Left colon (tissue), 2 donors: ENCODE measurements at places on chromosomes 1 and 21. TPM values are rescaled to one million over a fixed set of nuclear protein-coding genes. Genes with fewer than 3 reads are reported as not detected.

DNA sequence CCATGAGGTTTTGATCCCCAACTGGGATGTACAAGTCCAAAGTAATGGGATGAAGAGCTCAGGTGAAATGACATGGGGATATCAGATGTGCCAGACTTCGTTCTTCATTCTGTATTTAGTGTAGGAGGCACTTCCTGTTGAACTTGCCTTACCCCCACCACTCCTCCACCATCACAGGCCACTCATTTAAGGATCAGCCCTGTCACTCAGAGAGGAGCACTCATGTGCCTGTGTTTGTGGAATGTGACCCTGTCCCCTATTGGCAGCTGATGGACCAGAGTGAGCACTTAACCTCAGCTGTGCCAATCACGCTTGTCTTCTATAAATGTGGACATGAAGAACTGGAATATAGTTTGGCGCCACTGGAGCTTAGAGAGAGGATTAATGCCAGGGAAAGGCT is 91.4 kb upstream of the CTTNBP2NL start:
- no peak for DNase-seq

DNA sequence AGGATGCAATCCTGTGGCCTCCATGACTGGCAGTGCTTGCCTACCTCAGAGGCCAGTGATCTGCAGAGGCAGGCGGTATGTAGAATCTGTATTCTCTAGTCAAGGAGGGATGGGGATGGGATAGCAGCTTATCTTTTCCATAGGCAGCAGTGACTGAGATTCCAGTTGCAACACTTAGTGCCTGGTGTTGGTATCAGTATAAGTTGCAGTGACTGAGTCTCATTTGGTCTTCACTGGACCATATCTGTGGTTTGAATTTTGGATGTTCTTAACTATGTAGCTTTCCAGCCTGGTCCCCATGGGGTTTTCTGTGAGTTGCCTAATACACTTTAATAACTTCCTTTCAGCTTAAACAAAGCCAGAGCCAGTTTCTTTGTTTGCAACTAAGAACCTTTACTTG is 16.5 kb downstream of the DYRK1A start:
- DNase-seq, result no peak

- DNase-seq, result no peak
Measured at GRCh38 chr1:229094476-229095311, 176.2 kb upstream of the RAB4A start.

- DNase-seq, result no peak
Measured at GRCh38 chr1:971751-972506, 5.6 kb downstream of the PLEKHN1 start.

- no peak for DNase-seq
Measured at GRCh38 chr21:31394309-31394708, 50.2 kb upstream of the TIAM1 start.

- DNase-seq, result no peak
Measured at GRCh38 chr1:201617157-201617556, 78.2 kb downstream of the NAV1 start.

DNA sequence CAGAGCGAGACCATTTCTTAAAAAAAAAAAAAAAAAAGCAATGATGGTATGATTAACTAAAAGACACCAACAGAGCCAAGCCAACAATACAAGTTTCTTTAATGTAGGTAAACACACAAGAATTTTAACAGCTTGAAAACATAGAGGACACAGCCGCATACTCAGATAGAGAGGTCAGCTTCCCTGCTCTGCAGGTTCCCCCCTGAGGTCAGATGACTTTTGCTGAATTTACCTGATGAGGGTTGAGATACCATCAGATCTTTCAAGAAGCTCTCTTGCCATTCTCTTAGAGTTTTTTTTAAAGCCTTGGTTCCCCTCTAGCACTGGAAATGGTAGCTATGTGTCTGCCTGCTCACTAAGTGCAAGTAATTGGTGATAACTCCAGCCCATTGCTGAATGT is 31.1 kb downstream of the BCAS2 start:
- DNase-seq, result no peak

GRCh38 chr1:109931189-109931731 is 20.6 kb downstream of the CSF1 start:
- peak; percentile 73 for DNase-seq

- DNase-seq, result no peak
Measured at GRCh38 chr1:114554577-114554976, 26.8 kb downstream of the BCAS2 start.

DNA sequence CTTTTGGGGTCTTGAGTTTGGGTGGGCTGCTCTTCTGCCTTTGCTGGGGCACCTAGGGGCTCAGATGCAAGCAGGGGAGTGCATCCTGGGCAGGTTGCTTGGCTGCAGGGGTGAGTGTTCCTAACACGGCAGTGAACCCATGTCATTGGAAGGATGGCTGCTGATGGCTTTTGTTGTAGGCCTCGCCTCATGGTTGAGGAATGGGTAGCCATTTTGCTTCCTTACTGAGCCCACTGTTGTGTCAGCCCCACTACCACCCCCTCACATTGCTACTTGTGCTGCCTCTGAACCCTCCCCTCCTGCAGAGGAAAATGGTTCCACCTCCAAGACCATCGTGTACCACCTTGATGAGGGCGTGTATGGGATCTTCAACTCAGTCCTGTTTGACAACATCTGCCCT is 16.8 kb downstream of the AZIN2 start:
- no peak for DNase-seq

DNA sequence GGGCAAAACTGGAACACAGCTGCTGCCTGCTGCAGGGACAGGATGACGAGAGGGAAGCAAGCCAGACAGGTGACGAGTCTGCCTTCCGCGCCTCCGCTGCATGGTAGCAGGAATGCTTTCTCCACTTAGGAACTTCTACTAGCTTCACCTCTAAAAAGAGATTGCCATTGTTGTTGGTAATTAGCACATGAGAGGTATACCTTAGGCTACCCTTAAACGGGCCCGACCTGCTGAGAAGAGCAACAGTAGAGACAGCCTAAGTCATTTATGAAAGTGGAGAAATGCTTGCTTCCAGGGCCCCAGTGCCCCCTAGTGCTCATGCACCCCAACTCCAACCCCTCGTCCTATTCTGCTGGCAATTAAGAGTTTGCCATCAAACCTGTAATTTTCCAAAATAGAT is 96.9 kb upstream of the AKT3 start:
- DNase-seq, result no peak

DNA sequence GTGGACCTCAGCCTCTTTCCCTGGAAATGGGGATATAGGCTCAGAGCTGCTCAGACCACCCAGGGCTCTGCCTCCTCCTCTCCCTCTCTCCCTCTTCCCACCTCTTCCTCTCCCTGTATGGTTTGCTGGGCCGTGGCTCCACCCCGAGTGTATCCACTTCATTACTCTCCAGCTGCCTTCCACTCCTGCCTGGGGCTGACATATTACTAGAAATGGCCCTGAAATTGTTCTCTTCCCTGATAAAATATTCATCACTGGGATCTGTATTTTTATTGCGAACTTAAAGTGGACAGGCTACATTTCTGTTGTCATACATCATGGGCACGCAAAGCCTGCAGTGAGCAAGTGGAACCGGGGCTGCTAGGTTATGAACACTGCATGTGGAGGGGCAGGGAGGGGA is 225.0 kb downstream of the HHAT start:
- no peak for DNase-seq

GRCh38 chr1:204902671-204903070 is 32.0 kb downstream of the NFASC start:
- DNase-seq, result no peak

DNA sequence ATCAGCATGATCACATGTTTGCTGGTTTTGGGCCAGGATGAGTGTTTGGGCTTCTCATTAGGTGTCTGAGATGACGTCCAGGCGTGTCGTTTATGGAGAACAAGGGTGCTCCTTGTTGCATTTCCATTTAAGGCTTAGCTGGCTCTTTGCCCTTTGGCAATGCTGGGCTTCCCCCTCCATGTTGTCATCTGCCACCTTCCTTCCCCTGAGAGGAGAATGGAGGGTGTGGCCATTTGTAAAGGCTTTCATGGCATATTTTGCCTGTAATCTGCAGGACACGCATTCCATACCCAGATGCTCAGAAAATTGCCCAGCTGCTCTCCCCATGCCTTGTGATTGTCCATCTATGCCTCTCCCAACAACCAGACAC is 27.7 kb downstream of the PKP1 start:
- DNase-seq, result no peak

DNA sequence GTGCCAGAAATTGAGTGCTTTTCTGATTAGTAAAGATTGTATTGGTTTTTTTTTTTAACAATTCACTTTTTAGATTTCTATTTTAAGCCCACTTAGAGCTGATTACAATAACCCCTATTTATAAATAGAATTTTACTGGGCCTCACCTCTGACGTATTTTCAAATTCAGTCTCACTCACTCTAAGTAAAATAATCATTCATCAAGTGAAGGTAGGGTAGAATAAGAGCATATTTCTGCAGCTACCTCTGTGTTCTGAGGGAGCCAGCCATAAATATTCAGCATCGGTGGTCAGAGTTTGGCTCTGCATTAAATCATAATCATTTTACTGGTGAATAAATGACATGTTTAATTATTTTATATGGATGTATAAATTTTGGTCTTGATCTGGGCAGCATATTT is 95.8 kb upstream of the UBE2U start:
- no peak for DNase-seq

DNA sequence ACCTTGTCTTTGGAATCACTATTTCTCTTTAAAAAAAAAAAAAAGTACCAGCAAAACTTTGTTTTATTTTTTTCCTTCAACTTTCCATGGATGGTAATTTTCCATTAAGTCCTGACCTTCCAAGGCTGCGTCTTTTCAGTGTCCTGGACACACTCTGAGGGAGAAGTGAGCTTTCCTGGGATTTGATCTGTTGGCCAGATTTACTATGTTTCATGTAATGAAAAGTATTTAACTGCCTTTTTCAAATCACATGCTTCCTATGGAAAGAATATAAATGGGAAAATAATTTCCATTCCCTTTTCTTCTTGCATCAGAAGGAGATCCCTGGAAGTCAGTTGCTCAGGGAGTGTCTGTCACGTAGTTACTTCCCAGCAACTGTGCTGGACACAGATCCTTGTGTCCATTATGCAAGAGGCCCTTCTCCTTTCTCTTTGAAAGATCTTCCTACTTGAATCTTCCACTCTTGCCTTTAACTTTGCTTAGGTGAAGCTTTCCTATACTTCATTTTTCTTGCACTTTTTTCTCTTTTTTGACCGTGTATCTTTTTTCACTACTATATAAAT is 59.3 kb downstream of the CENPF start:
- DNase-seq, result no peak

GRCh38 chr1:178594133-178594532 is 81.2 kb downstream of the TEX35 start:
- DNase-seq, result no peak

DNA sequence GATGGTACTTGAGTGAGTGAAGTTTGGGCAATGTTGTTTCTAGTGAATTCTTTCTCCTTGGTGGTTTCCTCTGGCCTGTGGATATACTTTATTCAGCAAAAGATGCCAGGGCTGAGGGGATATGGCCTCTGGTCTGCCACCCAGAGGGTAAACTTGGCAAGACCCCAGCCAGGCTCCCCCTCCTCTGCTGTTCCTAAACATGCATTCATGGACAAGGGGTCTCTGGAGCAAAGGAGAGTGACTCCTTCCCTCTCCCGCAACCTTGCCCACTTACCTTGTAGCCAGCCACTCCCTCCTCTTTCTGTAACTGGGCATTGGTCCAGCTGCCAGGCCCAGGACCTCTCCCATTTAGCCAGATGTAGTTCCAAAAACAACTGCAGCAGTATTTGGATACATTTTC is 43.8 kb downstream of the RUNX3 start:
- no peak for DNase-seq

- no peak for DNase-seq
Measured at GRCh38 chr1:102550729-102551384, 554.1 kb upstream of the OLFM3 start.

- no peak for DNase-seq
Measured at GRCh38 chr1:48610628-48611542, 138.9 kb upstream of the SPATA6 start.

- DNase-seq, result no peak
Measured at GRCh38 chr1:216617081-216617875, 106.0 kb downstream of the ESRRG start.

- DNase-seq, result no peak
Measured at GRCh38 chr1:165355977-165356811, at the start of gene LMX1A. Gene LMX1A, minus strand, starts transcription at chr1:165356715. Its CDS starts 1,156 bp downstream, at chr1:165355559.

GRCh38 chr1:201015551-201016091 is 7.9 kb downstream of the KIF21B start:
- no peak for DNase-seq

DNA sequence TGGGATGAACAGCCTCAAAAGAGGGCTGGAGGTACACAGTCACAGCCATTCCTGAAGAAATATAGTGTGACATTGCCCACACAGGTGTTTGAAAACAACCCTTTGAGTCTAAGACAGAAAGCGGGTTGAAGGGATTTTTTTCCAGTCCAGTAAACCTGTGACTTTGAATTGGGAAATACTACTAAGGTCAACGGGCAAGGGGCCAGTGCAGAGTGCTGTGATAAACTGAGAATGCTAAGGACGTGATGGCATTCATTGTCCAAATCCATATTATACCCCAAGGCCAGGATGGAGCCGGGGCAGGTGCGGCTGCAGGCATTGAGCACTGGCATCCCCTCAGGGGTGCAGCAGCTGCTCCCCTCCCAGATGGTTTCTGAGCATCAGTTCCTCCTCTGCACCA is 36.6 kb downstream of the KIAA0040 start:
- no peak for DNase-seq

GRCh38 chr1:225828706-225829345 is 18.9 kb downstream of the EPHX1 start:
- peak; percentile 12 for DNase-seq

DNA sequence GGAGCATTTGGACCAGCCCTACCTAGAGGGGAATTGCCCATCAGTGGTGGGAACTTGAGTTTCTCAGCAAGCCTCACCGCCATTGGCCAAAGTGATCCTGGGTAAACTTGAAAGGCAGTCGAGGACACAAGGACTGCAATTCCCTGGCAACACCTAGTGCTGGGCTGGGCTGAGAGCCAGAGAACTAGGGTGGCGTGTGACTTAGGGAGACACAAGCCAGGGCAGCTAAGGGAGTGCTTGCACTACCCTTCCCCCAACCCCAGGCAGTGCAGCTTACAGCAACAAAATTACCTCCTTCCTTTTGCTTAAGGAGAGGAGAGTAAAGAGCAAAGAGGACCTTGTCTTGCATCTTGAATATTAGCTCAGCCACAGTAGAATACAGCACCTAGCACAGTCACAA is 176.9 kb upstream of the PRMT6 start:
- peak; percentile 76 for DNase-seq

- no peak for DNase-seq
Measured at GRCh38 chr1:170114906-170115305, 30.9 kb upstream of the NTMT2 start.

Gene NUF2
- 1.3 TPM for total RNA-seq

Gene USH2A
- total RNA-seq, result 0.03 TPM

Gene KCNJ9
- total RNA-seq, result not detected

Gene CORT
- 0.52 TPM for total RNA-seq

Gene OPRD1
- 0.09 TPM for total RNA-seq

Gene BCAN
- total RNA-seq, result not detected

Gene RHOC
- 701 TPM for total RNA-seq

Gene GLIS1
- total RNA-seq, result 0.25 TPM

Gene RXFP4
- total RNA-seq, result 5.2 TPM

Gene MYOM3
- total RNA-seq, result 4.1 TPM

Gene LEMD1
- not detected for total RNA-seq

Gene DNAJC6
- 3.1 TPM for total RNA-seq

Gene PADI2
- 276 TPM for total RNA-seq

Gene OR2L3
- not detected for total RNA-seq

Gene CR1L
- total RNA-seq, result 0.34 TPM

Gene RAVER2
- 58.0 TPM for total RNA-seq

Gene CYP4A11
- not detected for total RNA-seq

Gene SPRR2E
- total RNA-seq, result not detected

Gene KPRP
- not detected for total RNA-seq
